ENCODE measurements at places on chromosomes 3 and 15.

DNA sequence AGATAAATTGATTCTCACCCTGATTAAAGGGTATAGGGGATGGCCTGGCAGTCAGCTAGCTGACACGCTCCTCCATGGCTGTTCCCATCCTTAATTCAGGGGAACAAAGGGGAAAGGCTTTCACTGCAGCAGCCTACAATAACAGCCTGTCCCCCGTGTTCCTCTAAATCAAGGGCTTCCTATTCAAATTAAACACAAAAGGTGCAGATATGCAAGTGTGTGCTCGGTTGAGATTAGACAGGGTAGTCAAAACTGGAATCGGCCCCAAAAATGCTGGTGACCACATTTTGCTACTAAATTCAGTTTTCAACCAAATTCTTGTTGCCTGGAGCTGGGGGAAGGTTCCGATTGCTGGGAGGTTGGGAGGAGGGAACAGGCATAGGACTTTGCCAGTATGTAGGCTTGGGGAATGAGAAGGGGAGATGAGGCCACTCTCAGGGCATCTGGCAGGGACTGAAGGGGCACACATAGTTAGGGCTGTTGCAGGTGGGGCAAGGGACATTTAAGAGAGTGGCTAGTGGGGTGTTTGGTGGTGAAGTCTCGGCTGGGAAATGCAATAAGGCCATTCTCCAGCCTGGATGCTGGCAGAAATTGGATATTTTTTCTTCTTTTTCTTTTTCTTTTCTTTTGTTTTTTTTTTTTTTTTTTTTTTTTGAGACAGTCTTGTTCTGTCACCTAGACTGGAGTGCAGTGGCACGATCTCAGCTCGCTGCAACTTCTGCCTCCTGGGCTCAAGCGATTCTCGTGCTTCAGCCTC is 32.9 kb upstream of the CTSH start:
- DNase-seq: no peak

GRCh38 chr15:66704803-66705153 is 2.7 kb downstream of the SMAD6 start:
- DNase-seq: no peak

DNA sequence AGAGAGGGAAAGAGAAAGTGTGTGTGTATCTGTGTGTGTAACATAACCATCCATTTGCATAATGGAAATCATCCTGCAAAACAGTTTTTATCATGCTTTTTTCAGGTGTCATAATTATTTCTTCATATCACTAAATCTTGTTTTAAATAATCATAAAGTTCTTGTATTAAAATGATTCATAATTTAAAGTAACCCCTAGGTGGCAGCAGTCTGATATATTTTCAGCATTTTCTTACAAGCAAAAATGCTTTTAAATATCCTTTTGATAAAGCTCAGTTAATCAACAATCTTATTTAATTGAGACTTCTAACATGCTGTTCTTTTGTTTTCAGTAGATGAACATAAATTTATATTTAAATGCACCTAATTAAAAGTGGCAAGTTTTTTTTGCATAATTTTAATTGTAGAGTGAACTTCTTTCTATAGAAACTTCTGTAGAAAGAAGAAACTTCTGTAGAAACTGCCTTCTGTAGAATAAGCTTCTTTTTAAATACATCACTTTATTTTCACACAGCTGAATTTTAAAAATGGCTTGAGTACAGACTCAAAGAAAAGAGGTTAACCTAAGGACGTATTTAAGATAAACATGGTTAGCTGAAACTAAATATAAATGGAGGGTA is 72.5 kb downstream of the OPA1 start:
- no peak for DNase-seq

- DNase-seq: no peak
These were observed 36.3 kb downstream of the SLC27A2 start for GRCh38 chr15:50218291-50218690.

DNA sequence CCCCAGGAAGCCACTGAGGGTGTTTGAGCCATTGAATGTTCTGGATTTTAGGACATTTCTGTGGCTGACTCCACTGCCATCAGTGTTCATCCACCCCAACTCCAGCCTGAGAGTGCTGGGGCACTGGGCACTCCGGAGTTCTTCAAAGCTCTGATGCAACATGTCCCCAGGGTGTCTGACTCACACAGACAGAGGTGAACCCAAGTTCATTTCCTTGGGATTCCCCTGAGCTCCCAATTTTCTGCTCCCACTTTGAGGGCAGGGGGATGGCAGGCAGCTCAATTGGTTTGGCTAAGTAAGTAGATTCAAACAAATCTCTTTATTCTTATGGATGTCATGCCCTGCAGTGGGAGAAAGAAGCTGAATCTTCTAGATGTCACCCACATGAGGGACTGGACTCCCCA is 2.2 kb downstream of the STRA6 start:
- no peak for DNase-seq

DNA sequence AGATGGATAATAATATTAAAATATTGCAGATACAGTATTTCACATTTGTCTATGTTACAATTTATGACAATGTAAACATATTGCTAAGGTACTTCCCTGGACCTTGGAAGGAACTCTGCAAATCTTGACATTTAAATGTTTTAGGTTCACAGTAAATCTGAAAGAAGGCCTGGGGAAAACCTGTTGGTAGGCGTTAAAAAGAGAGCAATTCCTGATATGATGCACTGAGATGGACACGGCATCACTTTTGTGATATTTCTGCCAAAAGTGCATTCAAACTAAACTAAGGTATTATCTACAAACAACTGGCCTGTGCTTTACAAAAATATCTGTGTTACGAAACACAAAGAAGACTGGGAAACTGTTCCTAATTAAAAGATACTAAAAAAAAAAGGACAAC is 6.1 kb upstream of the TP63 start:
- no peak for DNase-seq

DNA sequence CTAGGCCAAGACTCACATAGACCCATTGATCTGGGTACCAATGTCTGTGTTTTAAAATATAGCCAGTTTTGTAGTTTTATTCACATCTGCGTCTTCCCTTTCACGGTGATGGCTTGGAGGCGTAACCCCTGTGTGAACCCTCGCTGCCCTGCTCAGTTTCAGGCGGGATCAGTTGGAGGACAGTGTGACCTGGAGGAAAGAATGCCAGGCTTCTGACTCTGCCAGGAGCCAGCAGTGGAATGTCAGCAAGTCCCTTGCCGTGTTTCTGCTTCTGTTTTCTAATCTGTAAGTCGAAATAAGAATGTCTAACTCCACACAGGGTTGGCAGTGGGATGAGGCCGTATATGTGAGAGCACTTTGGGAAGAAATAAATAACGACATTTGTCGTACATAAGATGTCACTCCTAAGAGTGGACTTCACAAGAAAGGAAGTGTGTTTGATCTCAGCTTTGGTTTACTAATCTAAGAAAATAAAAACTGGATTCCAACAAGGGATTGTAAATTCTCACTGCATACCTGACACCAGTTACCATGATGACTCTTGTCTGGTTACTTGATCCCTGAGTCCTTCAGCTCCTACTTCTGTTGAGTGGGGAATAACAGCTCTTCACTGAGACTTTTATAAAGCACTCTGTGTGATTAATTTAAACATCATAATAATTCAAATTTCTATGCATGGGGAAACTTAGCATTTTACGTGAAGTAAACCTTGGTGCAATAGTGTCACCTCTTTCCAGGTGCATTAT is 6.3 kb upstream of the CA12 start:
- no peak for DNase-seq

GRCh38 chr15:68606375-68606774 is 27.6 kb downstream of the CORO2B start:
- no peak for DNase-seq

DNA sequence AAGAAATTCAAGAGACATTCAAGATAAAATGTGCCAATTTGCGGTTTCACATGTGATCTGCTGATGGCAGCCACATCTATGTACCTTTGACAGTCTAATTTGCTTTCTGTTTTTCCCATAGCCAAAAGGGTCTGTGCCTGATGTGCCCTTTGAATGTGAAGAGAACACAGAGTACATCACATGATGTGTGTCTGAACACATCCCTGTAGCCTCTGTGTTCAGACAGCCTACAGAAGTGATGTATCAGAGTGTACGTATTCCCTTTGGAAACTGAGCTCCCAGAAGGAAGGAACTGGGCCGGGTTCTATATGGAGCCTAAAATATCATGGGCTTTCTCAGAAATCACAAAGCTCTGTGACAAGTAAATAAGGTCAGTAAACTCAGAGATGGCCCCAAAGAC is 52.4 kb downstream of the BOC start:
- DNase-seq: no peak

- no peak for DNase-seq
These were observed 43.4 kb downstream of the HCN4 start for GRCh38 chr15:73325191-73325861.

GRCh38 chr3:111470032-111470431 is 72.0 kb upstream of the CD96 start:
- no peak for DNase-seq

DNA sequence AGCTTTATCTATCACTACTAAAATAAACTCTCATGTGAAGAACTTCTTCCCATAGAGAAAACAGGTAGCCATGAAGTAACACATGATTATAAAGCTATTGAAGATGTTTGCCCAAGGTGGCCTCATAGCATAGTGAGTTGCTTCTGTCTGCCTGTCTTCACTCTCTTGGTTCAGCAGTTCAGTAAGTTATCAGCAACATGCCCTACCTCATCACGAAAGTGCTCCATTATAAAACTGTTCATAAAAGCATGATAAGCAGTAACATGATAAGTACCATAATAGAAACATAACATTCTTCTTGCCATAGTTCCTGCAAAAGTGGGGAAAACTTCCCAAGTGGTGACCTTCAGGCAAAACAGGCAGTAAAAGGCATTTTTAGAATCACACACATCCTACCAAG is 45.6 kb downstream of the MRPL3 start:
- DNase-seq: no peak

GRCh38 chr15:44101286-44101685 is 93.8 kb downstream of the FRMD5 start:
- DNase-seq: no peak

- DNase-seq: no peak
These were observed 67.7 kb downstream of the ARHGEF26 start for GRCh38 chr3:154188846-154189245.

GRCh38 chr3:45065373-45065720 is 39.2 kb downstream of the CLEC3B start:
- no peak for DNase-seq

DNA sequence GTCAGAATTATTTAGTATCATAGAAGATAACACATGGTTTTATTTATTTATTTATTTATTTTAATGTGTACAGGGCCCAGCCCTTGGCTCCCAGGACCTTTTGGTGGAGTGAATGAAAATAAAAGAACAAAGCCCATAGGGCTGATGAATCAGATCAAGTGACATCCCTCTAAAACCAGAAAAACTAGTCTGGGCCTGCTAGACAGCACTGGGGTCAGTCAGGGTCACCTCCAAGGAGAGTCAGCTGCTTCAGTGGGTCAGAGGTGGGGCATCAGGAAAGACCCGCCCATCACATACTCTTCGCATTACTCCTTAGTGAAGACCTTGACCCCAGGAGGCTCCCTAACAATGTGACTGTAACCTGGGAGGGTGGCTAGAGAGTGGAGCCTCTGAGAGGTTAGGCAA is 12.8 kb downstream of the PPCDC start:
- DNase-seq: no peak

GRCh38 chr3:1447452-1447851 is 354.6 kb downstream of the CNTN6 start:
- no peak for DNase-seq

- DNase-seq: no peak
These were observed 70.3 kb downstream of the TBL1XR1 start for GRCh38 chr3:177127008-177127407.

DNA sequence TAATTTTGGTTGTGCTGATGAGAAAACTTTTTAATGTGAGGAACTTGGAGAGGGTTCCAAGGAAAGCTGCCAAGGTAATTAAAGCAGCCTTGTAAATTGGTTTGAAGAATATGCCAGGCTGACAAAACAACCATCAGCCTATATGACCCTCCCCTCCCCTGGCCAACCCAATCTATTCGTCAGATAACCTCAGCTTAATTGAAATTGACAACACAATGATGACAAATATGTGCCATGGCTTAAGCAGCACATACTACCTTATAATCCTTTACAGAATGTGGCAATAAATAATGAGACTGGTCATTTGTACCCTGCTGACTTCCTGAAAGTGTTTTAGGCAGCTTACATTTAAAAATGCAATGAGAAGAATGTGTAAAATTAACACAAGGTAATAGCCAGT is 118.2 kb downstream of the EFHB start:
- no peak for DNase-seq

GRCh38 chr3:110620118-110620517 is 451.5 kb upstream of the NECTIN3 start:
- no peak for DNase-seq

DNA sequence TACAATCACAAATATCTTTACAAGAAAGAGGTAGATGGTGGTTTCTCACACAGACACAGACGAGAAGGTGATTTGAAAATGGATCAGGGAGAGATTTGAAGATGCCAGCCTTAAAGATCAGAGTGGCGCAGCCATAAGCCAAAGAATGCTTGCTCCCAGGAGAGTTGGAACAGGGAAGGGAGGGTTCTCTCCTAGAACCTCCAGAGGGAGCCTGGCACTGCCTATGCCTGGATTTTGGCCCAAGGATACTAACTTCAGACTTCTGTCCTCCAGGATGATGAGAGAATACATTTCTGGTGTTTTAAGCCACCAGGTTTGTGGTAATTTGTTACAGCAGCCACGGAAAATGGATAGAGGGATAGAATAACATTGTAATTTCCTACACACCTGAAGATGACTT is 279.1 kb downstream of the FAM43A start:
- DNase-seq: no peak

GRCh38 chr15:89531796-89532537 is 35.6 kb upstream of the RHCG start:
- no peak for DNase-seq

GRCh38 chr3:16183601-16184270 is 9.3 kb downstream of the GALNT15 start:
- no peak for DNase-seq

- DNase-seq: no peak
These were observed 54.8 kb upstream of the HES1 start for GRCh38 chr3:194080913-194081800.

GRCh38 chr3:160400702-160401150 is 1.3 kb downstream of the SMC4 start:
- DNase-seq: peak; percentile 32

GRCh38 chr3:120841264-120841663 is 66.7 kb upstream of the STXBP5L start:
- no peak for DNase-seq

- no peak for DNase-seq
These were observed 1107.5 kb downstream of the TUSC7 start for GRCh38 chr3:117817103-117817502.

- DNase-seq: no peak
These were observed 128.2 kb upstream of the OSTN start for GRCh38 chr3:191070762-191071403.

DNA sequence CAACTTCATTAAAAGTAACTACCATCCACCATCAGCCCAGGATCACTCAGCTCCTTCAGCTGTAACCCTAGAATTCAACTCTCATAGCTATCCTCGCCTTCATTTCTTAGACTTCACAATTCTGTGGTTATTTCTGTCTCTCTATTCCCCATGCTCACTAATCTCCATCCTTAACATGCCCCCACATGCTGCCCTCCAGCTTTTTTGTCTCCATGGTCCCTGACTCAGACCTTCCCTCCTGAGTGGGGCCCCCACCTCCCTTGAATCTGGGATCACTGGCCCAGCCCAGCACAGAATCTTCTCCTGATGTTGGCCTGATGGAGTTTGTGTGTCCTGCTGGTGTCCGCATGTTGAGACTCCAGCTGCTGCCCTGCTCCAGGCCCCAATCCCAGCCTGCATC is 41.7 kb downstream of the CHST14 start:
- no peak for DNase-seq

GRCh38 chr15:52727815-52728214 is 48.6 kb upstream of the ATOSA start:
- DNase-seq: no peak
